Stimulated activated CD4-positive, alpha-beta T cell treated with anti-CD3 and anti-CD28 coated beads, Interleukin-2, amount 100 ng/mL, for 24 hours (primary cell): ENCODE measurements at places on chromosomes 16 and 17.

DNA sequence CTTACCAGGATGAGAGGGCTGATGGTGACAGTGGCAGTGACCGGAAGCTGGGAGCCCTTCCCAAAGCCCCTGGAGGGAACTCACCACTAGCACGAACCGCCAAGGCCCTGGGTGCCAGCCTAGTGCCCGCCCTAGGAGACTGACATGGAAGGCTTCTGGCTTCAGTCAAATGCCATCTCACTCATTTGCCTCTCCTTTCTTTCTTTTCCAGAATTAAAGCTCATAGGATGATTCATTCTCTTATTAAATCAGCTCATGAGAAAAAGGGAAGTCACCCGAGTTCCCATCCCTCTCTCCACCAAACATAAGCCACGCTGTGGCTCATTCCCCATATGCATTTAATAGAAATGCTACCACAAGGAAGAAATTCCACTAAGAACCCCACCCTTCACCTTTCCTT is 12.1 kb downstream of the CUEDC1 start:
- DNase-seq: no peak

DNA sequence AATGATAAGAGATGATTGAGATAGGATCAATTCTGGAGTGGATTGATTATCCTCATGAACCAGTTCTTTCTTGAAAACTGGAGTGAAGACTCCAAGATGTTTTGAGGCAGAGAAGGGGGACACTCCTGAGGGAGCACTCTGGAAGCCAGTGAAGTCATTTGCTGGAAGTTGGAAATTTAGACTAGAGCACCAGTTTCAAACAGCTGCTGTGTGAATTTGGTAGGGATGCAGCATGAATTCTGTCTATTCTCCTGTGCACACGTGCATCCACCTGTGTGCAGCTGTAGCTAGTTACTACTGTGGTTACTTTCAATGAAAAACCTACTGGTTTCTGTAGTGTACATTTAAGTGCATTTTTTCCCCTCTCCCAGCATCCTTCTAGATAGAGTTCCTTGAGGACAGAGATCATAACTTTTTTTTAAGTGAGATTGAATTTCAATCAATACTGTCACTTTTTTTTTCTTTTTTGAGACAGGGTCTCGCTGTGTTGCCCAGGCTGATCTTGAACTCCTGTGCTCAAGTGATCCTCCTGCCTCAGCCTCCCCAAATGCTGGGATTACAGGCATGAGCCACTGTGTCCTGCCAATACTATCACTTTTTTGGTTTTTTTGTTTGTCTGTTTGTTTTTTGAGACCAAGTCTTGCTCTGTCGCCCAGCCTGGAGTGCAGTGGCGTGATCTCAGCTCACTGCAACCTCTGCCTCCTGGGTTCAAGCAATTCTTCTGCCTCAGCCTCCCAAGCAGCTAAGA is 65.9 kb downstream of the TUBD1 start:
- no peak for DNase-seq

DNA sequence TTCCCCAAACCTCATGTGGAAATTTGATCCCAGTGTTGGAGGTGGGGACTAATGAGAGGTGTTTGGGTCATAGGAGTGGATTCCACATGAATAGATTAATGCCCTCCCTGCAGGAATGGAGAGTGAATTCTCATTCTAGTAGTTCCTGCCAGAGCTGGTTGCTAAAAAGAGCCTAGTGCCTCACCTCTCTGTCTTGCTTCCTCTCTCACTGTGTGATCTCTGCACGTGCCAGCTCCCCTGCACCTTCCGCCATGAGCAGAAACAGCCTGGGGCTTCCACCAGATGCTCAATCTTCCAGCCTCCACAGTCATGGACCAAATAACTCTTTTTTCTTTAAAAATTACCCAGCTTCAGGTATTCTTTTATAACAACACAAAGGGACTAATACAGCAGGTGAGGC is 72.9 kb upstream of the CLEC3A start:
- no peak for DNase-seq

DNA sequence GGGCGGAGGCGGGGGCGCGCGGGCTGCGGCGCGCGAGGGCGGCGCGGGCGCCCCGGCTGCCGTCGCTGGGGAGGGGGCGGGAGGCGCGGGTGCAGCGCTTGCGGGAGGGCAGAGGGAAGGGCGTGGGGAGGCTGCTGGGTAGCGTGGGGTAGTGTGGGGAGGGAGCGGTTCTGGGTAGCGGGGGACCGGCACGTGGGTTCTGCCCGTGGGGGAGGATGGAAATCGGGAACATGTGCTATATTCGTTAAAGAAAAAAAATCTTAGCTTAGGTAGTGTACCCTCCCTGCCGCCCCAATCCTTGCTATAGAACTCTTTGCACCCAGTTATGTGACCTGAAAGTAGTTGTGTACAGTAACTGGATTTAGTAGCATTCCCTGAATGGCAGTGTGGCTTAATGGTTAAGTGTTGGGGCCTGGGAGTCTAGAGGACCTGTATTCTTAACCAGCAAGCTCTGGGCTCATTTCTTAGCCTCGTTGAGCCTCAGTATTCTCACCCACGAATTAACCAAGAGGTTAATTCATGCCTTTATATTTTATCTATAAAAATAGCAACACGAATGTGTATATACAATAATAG is 646 bp downstream of the RABEP1 start:
- DNase-seq: peak; percentile 59

GRCh38 chr16:23856251-23856709 is 20.5 kb downstream of the PRKCB start:
- no peak for DNase-seq

DNA sequence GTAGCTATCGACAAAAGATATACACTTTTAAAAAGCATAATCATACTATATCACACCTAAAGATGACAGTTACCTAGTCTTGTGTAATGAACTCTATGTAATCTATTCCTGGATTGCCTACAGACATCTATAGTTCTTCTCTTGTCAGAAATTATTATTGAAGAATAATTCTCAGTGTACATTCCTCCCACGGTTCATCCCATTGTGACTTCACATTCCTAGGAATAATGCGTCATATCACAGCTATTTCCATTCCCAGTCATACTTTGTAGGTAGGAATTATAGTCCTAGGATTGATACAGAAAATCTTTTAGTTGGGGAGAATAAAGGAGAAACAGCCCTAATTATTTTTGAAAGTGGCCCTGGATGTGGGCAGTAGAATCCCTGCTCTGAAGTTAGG is 44.0 kb upstream of the ABCC11 start:
- DNase-seq: no peak

GRCh38 chr17:76940295-76940694 is 72.1 kb downstream of the MGAT5B start:
- no peak for DNase-seq

- no peak for DNase-seq
These were observed 13.3 kb downstream of the NXPH3 start for GRCh38 chr17:49588726-49589576.

DNA sequence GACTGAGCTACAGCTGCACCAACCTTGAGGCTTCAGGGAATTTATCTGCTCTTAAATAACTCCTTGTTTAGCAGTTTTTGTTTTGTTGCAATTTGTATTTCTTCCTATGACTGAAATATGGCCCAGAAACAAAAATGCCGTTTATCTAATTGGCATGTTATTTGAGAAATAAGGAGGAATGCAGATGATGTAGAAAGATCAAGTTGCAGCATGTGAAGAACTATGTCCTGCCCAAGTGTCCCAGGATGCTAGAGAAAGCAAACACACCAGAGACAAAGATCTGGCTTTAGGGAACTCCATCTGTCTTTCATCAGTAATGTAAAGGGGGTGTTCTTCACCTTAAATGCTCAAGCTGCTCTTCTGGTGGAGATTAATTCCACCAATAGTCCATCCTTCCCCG is 29.7 kb downstream of the USP31 start:
- DNase-seq: no peak

GRCh38 chr16:77430360-77430759 is 4.5 kb downstream of the ADAMTS18 start:
- DNase-seq: no peak

GRCh38 chr16:2404099-2404498 is 25.1 kb upstream of the CCNF start:
- DNase-seq: no peak

DNA sequence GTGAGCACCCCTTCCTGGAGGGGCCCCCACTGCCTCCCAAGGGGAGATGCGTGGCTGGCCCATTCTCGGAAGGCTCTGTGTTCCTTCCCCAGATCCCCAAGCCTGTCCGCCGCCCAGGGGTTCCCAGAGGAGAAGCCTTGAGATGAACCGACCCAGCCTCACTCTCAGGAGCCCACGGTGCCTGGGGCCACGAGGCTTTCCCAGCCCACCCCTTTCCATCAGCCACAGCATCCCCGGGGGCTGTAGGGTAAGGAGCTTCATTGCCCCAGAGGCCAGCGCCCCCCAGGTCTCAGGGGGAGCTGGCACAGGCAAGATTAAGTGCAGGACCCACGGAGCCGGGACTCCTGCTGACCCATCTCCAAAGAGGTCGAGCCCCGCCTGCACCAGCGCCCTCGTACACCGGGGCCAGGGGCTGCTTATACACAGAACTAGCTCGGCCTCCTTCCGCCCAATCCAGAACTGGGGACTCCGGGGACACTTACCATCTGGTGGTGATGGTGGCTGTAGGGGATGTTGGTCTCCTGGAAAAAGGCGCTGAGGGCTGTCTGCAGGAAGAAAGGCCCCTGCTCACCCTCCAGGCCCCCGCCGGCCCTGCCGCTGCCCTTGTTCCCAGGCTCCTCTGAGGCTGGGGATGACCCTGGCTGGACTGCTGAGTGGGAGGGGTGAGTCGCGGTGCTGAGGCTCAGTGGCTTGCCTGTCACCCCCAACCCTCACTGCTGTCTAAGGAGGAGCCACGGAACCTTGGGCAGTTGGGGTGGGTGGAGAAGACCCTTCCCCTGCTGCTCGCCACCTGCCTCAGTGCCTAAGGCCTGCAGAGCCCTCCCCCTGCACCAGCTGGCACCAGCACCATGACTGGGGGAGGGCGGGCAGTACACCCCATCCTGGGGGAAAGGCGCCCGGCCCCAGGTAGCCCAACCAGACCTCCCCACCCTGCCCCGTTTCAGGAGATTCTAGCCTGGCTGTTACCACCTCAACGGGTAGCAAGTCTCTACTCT is 4.4 kb downstream of the UBALD1 start:
- DNase-seq: no peak

DNA sequence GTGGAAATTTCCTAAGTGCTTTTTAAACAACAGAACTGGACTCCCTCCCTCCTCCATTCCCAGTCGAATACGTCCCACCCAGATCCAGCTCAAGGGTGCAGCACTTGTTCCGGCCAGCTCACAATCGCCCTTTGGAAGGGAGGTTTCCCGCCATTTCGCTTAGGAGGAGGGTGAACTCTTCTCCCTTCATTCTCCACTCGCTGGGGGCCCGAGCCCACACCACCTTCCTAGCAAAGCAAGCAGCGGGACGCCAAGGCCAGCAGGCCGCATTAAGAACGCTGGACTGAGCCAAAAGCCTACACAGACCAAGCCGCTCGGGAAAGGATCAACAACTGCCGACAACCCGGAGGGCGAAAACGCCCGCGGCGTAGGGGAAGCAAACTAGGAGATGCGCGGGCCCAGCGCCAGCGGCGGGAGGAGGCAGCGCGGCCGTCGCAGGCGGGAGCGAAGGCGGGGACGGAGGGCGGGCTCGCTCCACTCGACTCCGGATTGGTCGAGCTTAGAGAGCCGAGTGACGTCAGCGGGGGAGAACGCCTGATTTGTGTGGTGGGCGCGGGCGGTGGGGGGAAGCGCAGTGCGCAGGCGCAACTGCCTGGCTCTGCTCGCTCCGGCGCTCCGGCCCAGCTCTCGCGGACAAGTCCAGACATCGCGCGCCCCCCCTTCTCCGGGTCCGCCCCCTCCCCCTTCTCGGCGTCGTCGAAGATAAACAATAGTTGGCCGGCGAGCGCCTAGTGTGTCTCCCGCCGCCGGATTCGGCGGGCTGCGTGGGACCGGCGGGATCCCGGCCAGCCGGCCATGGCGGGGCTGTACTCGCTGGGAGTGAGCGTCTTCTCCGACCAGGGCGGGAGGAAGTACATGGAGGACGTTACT is at the start of gene PPM1D:
Gene PPM1D (plus strand): TSS at position 574 of the 870 bp plus-strand sequence. CDS start 222 bp downstream, at position 796.
- peak; percentile 99 for DNase-seq

DNA sequence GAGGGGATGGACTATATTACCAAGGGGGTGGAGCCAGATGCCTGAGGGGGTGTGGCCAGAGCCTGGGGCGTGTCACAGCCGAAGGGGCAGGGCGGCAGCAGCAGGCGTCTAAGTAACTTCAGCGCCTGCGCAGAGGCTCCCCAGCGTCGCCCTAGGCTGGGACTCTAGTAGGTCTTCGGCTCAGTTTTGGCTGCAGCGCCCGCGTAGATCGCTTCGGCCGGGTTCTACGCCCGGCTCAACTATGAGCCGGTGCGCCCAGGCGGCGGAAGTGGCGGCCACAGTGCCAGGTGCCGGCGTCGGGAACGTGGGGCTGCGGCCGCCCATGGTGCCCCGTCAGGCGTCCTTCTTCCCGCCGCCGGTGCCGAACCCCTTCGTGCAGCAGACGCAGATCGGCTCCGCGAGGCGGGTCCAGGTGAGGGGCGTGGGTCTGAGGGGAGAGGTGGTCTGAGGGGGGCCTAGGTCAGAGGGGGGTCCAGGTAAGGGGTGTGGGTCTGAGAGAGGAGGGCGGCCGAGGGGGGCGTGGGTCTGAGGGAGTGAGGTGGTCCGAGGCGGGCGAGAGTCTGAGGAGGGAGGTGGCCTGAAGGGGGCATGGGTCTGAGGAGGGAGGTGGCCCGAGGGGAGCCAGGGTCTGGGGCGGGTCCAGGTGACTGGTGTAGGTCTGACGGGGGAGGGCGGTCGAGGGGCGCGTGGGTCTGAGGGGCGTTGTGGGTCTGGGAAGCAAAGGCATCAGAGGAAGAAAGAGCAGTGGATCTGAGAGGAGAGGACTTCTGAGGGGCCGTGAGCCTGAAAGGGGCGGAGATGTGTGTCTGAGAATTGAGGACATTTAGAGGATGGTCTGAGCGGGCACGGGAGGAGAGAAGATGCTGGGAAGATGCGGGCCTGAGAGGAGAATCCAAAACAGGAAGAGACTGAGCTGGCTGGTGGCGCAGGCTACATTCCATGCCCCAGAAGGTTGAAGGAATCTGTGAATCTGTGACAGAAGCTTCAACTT is at the start of gene LPCAT2:
Gene LPCAT2 (plus strand): TSS at position 132 of the 991 bp plus-strand sequence. CDS start 110 bp downstream, at position 242.
- DNase-seq: peak; percentile 33

DNA sequence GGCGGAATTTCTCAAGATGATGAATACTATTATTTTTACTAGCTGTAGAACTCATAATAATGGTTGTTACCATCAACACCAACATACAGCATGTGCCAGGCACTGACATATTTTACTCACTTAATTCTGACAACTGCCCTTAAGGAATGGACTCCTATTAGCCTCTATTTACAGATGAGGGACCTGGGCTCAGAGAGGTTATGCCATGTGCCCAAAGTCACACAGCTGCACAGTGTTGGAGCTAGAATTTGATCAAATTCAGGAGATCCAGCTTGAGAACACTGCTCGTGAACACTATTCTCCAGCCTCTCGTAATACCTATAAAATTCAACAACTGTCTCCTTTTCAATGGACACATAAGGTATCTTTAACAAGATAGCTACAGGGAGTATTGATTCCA is 97.2 kb downstream of the XYLT1 start:
- DNase-seq: no peak

DNA sequence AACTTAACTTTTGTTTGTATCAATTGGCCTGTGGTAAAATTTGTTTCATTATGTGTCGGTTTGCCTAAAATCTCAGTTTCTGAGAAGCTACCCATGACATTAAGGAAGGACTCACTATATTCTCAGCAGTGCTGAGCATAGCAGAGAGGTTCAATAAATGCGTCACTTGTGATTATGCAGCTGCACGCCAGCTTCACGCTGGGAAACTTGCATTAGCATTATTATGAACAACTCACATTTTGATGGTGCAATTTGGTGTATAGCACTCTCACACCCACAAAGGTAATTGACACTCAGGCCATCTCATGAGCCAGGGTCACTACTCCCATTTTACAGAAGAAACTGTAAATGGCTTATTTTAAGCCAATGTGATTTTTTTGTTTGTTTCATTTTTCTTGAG is 80.6 kb upstream of the SALL1 start:
- DNase-seq: no peak

GRCh38 chr16:20307240-20307671 is 20.1 kb downstream of the GP2 start:
- no peak for DNase-seq
